ENCODE measurements at places on chromosomes 13 and 19.

DNA sequence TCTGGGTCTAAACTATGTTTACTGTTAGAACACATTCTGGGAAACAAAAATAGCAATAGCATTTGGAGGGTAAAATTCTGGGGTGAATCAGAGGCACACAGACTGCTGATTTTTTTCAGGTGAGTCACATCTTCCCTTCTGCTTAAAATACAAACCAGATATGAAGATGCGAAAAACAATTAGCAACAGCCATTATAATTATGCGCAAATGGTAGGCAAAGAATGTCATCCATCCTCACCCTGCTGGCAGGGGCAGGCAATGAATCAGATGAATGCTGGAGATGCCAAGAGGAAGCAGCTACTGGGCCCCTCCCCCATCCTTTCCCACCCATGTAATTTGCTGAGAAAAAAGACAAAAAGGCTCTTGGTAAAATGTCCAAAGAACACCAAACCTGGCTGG lies 282.9 kb downstream of the KLF5 start:
- DNase-seq = no peak

DNA sequence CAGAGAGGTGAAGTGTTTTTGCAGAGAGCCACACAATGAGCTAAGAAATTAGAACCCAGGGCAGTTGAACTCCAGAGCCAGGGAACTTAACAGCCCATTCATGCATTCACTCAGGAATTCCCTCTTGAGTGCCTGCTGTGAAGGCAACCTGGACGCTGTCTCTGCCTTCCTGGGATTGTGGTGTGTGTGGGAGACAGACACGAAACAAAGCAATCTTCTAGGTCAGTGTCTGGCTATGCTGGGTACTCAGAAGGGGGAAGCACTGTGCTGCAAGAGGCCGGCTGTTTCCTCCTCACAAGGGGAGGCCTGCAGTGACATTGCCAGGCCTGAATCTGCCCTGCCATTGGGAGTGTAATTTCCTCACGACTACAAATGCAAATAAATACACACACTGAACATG lies 9.7 kb downstream of the BCKDHA start:
- DNase-seq = no peak

- no peak for DNase-seq
These were observed 1703.3 kb upstream of the SLC10A2 start for GRCh38 chr13:104769545-104769944.

DNA sequence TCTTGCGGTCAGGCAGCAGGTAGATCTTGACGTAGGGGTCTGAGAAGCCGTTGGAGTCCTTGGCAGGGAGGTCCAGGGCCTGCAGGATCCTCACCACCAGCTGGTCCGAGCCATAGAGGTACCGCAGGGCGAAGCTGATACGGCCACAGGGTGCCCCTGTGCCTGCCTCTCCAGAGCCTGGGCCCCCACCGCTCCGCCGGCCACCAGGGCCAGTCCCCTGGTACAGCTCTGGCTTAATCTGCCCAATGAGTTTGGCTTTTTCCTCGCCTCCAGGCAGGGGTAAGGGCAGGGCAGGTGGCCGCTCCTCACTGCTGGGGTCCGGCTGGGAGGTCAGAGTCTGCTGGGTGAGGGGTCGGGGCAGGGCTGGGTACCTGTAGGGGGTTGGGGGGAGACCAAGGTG lies 9.9 kb downstream of the SYT3 start:
- DNase-seq = no peak

GRCh38 chr13:107803822-107804495 lies 411.4 kb downstream of the LIG4 start:
- no peak for DNase-seq

Measured in NCI-H1694 (cell line).